ENCODE measurements at places on chromosomes 5 and 9.

DNA sequence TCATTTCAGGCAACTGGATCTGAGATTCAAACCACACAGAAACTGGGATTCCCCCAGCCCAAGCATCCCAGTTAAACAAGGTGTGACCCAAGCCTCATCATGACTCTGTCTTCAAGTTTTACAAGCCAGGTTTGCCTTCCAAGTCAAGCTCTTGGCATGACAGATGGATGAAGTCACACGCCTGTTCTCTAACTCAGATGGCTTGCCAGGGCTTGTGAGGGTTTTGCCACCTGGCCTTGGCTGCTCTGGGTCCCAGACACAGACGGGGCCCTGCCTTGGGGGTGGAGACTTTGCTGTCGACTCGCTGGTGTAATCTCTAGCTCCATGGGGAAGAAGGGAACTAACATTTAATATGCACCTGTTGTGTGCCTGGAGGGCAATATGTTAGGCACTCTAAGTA lies 95.8 kb upstream of the RARS1 start:
- DNase-seq = no peak

DNA sequence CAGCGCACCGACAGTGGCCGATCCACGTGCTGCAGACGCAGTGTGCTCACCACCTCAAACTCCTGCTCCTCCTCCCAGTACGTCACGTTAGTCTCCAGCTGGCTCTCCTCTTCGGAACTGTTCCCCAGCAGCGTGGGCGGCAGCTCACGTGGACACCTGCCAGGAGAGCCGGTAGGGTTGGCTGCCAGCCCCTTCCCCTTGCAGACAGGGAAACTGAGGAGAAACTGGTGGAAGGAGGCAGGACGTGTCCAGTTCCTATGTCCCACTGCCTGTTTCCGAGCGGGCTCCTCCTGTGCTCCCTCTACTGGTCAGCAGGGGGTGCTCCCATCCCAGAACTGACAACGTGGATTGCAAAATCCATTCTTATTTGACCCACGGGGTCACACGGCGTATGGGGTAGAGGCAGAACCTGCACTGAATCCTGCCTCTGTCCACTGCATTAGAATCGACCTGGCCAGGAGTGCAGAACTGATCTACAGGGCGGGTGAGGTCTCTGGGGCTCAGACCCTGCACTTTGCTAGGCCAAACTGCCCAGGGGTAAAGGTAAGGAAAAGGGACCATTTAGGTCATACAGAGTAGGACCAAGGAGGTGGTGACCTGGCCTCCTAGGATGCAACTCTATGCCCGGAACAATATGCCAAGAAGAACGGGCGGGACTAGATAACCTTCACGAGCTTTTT lies 25.7 kb downstream of the PDGFRB start:
- peak; percentile 6 for DNase-seq

- no peak for DNase-seq
These were observed 74.1 kb downstream of the PHF2 start for GRCh38 chr9:93650448-93650847.

- DNase-seq = no peak
These were observed 93.1 kb upstream of the TLE1 start for GRCh38 chr9:81782313-81782995.

DNA sequence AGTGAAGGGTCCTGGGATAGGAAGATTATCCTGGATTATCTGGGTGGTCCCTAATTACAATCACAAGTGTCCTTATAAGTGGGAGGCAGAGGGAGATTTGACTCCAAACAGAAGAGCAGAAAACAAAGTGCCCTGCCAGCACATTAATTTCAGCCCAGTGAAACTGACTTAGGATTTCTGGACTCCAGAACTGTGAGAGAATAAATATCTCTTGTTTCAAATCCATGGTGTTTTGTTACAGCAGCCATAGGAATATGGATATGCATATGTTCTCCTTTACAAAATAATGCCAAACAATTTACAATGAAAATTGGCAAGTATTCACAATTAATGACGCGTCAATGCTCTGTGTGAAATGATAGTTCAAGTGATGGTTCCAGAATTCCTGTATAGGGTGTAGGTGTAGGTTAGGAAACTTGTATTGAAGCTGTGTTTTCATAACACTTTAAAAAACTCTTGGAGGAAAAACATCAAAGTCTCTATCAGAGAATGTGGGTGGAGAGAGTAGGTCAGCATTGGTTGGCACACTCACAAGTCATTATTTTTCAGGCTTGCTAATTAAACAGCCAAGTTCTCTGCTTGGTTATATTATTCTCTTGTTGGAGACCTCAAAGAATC lies 19.9 kb upstream of the PLPP1 start:
- DNase-seq = no peak

- no peak for DNase-seq
These were observed 507.3 kb downstream of the CTNND2 start for GRCh38 chr5:11396917-11397316.

- DNase-seq = no peak
These were observed 50.4 kb upstream of the ZSWIM6 start for GRCh38 chr5:61281686-61282085.

- DNase-seq = no peak
These were observed 106.3 kb upstream of the MAMDC2 start for GRCh38 chr9:69937360-69937759.

DNA sequence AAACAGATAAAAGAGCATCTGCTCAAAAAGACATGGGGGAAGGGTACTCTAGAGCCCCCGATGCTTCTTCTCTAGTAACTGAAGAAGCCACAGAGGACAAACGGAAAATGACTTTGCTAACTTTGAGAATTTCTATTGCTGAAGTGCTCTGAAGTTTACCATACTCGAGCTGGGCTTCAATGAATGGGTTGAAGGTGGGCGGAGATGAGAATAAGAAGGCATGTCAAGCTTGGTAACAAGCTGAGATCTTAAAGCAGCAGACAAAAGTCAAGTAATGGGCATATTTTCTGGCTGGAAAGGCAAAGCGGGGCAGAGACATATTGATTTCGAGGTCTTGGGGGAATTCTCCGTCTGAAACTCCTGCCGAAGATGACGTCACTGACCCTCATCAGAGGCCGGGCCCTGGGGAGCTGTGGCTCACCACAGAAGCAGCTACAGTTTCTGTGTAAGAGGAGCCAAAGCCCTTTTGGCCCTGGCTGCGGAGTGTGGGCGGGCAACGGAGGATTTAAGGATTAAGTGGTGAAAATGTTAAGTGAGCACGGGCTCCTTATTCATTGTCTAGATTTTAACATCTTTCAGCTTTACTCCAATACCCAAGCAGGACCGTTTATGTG lies 115.8 kb upstream of the SLIT3 start:
- DNase-seq = no peak

GRCh38 chr5:53874409-53874808 lies 314.0 kb downstream of the NDUFS4 start:
- DNase-seq = no peak

- peak; percentile 20 for DNase-seq
These were observed 91.7 kb upstream of the SHB start for GRCh38 chr9:38160613-38161215.

DNA sequence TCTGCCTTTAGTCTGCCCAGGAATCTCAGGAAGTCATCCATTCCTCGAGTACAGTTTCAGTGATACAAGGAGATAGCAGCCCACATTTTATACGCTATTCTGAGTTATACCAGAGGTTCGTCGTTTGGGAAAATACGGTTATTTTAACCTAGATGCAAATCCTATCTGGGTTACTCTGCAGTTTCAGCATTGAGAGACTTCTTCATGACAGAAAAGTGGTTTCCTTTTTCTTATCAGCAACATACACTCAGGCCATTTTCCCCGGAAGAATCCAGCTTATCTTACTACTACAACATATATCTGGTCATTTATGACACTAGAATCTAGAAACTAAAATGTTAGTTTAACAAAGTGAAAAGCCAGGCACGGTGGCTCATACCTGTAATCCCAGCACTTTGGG lies 83.4 kb upstream of the IQGAP2 start:
- DNase-seq = no peak

DNA sequence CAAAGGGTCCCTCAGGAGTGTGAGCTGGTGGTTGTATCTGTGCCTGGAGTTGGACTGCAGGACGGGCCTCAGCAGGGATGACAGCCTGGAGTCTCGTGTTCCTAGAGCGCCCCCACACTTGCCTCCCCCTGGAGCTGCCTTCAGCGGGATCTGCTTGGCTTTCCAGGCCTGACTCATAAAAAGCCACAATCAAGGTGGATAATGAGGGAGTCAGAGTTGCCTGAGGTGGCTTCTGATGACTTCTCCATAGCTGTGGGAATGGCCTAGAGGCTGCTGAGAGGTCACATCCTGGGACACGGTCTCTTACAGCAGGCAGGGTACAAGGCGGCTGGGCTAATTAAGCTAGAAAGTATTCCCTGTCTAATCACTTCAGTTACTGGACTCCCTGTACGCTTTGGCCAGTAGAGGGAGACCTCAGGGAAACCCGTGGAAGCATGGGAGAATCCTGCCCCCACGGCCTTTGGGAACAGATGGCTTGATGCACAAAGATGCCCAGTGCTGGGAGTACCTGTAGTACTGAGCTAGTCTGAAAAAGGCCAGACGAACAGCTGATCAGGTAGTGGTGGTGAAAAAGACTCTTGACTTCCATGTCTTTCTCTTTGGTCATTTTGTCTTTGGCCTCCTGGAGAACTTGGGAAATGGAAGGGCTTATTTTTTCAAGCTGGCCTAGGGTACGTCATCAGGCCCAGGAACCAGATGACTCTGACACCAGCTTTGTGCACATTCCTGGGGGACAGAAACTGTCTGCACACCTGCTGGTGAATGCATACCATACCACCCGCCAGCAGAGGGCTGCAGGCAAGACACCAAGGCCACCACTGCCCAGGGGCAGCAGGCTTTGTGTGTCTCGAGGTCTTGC lies 16.1 kb upstream of the FRRS1L start:
- no peak for DNase-seq

DNA sequence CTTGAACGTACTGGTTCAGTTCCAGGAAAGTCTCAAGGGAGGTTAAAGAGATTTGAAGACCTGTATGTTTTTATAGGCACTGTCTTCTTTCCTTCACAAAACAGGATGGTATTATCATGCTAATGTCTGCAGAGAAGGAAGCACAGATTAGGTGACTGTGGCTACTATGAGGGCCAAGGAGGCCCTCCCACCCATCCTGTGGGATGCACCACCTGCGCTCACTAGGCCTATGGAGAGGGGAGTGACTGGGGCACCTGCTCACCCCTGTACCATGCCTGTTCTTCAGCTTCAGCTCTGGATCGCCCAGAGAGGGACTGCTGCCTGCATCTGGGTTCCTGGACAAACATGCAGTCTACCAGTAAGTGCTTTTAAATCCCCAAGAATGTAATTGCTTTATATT lies 469.4 kb downstream of the CCDC171 start:
- no peak for DNase-seq

GRCh38 chr9:76425677-76426453 lies 31.6 kb upstream of the RFK start:
- no peak for DNase-seq

DNA sequence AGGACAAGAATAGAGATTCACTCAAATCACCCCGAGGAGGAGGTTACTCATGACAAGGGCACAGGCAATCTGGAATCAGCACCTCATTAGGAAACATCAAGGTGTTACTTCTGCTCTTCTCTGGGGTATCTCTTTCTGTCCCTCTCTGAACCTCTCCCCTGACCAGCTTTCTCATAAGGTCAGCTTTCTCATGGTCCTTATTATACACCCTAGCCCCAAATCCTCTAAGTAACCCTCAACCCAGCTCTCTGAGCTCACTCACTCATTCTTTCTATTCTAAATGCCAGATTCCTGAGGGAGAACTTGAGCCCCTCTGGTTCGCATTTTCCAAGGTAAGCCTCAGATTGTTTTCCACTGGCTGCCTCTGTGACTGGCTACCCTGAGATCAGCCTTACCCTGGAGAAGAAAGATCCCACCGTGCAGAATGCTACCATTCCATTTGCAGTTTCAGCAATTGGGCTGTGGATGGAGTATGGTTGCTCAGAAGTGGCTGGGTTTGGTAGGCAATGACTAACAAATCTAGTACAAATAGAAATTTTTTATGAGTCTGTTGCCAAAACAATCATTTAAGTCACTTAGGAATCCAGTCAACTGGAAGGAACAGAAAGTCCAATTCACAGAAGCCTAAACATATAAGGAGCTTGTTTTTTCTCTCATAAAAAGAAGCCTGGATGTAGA lies 9.0 kb upstream of the TIMD4 start:
- no peak for DNase-seq

DNA sequence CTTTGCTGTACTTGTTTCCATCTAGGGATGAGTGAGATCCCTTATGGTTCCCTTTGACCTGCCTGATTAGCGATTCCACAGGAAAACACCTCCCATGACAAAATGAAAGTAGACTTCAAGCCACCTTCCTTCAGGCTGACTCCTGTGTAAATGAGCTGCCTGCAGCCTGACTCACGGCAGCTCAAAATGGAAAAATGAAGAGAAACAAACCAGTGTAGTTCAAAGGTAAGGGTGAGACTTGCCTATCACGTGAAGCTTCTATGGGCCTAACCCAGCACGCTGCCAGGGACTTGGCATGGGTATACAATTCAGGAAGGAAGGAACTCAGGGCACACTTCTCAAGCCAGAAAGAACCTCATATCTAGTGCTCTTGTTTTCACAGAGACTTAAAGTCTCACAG lies 110.1 kb upstream of the LRRTM2 start:
- DNase-seq = no peak

DNA sequence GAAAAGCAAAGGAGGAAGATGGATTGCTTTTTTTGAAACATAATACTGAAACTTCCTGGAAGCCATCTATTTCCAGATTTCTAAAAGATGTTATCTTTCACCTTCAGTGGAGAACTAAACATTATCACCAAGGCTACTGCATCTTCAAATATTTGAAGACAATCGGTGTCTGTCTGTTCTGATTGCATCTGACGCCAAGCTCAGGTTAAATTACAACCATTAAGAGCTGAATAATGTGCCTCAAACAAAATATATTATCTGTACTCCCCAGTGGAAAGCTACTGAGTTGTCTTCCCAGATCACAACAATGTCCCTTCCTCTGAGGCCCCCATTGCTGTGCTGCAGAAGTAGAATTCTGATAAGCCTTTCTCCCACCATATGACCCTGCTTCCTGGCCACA lies 342.3 kb downstream of the PLK2 start:
- DNase-seq = no peak

DNA sequence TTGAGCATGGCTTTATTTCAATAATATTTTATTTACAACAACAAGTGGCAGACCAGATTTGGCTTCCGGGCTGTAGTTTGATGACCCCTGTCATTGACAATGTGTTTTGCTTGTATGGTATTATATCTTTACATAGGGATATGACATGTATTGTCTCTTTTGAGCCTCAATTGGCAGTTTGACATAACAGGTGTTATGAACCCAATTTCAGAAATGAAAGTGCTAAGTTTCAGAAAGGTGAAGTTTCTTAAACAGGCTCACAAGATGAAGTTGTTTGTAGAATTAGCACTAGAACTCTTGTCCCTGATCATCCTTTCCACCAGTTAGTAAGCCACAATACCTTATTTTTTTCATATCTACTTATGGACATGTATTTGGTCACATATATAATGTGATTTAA lies 303.0 kb upstream of the GRIA1 start:
- no peak for DNase-seq

- DNase-seq = no peak
These were observed 6.5 kb downstream of the ABCA2 start for GRCh38 chr9:137021568-137021978.

- no peak for DNase-seq
These were observed 150.4 kb downstream of the SNCAIP start for GRCh38 chr5:122462486-122462885.
